Stimulated activated CD4-positive, alpha-beta T cell treated with anti-CD3 and anti-CD28 coated beads, Interleukin-2, amount 100 ng/mL, for 24 hours (primary cell): ENCODE measurements at places on chromosomes 11 and 22.
A peak's percentile ranks its signal among the peaks of the same experiment; 100 is the strongest.

DNA sequence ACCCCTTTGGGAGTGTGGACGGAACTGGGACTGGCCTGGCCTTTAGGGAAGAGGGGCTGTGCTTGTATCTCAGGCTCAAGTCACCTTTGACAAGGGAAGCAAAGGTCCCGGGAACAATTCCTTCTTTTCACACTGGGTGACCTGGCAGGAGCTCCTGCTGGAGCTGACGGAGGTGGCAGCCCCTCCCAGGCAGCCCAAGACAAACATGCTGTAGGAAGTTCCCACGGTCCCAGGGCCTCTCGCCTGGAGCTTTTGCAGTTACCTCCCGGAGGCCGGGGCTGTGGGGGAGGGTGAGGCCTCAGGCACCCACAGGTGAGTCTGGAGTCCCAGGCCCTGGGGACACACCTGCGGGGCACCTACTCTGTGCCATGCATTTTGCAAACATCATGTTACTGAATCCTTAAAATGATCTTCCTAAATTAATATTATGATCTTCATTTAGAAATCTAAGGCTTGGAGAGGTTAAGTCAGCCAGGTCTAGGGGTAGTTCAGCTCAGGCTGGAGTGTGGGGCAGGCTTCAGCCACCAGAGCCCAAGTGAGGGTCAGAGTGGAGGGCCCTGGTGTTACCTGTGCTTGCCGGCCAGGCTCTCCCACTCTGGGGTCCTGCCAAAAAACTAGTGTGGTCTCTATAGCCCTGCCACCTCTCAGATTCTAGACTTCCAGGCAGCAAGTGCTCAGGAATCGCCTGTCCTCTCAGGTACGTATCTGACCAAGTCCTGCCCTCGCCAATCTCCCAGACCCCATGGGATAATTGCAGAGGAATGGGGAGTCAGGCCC lies 15.7 kb upstream of the MYEOV start:
- no peak for DNase-seq

DNA sequence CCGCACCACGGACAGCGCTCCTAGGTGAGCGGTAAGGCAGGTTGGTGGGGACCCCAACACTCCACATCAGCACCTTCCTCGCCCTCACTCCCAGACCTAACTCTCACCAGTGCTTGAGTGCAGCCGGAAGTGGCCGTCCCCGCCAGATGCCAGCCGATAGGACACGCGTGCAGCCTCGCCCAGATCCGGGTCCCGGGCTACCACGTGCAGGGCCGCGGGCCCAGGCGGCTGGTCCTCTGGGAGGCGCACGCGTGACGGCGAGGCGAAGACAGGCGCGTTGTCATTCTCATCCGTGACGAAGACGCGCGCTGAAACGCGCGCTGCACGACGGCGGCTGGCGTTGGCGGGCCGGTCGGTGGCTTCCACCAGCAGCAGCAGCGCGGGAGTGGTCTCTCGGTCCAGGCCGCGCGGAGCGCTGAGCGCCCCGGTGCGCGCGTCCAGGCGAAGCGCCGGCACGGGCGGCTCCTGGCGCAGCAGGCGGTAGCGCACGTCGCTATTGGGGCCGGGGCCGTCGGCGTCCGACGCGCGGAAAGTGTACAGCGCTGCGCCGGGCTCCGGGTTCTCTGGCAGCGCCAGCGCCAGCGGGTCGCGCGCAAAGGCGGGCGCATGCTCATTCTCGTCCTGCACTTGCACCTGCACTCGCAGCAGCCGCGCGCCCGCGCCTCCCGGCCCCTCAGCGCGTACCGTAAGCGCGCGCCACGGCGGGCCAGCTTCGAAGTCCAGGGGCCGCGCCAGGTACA lies 10.8 kb upstream of the TPP1 start:
- no peak for DNase-seq

- DNase-seq, result no peak
Measured at GRCh38 chr22:25409240-25409639, 155.2 kb upstream of the GRK3 start.

DNA sequence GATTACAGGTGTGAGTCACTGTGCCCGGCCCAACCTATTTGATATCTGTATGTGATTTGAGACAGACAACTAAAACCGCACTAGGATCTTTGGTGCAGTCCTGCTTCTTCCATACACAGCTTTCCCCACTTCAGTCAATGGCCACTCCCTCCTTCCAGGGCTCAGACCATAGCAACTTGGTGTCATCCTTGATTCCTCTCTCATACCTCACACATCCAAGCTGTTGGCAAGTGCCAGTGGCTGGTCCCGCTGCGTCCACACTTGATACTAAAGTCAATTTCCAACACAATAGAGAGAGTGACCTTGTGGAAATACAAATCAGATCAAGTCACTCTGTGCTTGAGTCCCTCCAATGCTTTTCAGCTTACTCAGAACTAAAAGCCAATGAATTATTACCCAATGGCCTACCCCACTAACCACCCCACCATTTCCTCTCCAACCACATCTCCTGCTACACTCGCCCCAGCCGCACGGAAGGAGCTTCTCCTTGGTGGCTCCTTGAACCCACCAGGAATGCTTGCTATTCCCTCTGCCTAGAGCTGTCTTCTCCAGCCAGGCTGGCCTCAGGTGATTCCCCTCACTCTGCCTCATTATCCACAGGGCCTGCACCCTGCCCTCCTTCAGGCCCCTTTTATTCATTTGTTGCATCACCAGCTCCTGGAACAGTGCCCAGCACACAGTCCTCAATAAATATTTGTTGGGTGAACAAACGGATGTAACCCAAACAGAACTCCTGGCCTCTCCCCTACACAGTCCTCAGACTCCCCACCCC lies 12.9 kb downstream of the ABTB2 start:
- no peak for DNase-seq

DNA sequence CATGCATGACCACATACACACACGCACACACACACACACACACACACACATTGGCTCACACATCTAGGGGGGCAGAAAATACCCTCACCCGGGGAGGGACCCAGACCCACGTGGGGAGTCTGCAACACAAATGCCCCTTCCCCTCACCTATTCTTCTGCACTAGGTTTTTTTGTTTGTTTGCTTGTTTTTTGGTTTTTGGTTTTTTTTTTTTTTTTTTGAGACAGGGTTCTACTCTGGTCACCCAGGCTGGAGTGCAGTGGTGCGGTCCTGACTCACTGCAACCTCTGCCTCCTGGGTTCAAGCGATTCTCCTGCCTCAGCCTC lies 28.4 kb downstream of the WEE1 start:
- no peak for DNase-seq

- no peak for DNase-seq
Measured at GRCh38 chr22:41722496-41722895, 23.2 kb downstream of the MEI1 start.

- no peak for DNase-seq
Measured at GRCh38 chr11:110297726-110298300, 1.4 kb upstream of the RDX start.

DNA sequence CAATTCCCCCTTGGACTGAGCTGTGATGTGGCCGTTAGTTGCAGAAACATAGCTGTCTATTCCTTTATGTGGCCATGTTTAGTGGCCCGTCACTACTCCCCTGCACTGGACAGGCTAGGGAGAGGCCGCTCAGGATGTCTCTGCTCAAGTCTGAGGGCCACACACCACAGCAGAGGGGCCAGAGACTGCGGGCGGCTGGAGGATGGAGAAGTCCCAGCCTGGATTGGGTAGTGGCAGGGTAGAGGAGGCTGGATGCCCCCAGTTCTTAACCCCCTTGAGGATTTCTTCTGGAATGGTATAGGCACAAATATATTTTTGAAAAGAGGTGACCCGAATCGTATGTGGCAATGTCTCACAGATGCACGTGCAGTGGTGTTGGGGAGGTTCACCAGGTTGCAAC lies 116.4 kb upstream of the B3GAT1 start:
- no peak for DNase-seq

- DNase-seq, result no peak
Measured at GRCh38 chr11:114257621-114258558, 38.3 kb upstream of the NNMT start.

- DNase-seq, result no peak
Measured at GRCh38 chr11:16809886-16810668, 71.6 kb downstream of the C11orf58 start.

DNA sequence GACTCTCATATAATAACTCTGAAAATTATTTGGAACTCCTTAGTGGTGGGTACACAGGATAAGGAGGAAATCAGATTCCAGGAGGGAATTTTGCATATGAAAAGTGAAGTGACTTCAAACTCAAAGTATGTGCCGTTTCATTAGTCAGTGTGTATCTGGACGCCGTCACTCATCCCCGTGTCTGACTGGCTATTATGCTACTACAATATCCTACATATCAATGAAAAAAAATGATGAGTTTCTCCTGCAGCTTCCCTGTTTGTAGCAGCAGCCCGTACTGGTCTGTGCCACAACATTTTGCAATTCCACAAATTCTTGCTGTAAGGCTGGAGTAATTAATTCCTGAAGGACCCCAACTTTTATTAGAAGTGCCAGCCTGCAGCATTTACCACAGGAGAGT lies 16.5 kb downstream of the WT1 start:
- no peak for DNase-seq

GRCh38 chr11:35235936-35236666 lies 97.1 kb downstream of the CD44 start:
- DNase-seq, result peak; percentile 48

GRCh38 chr11:125062931-125063428 lies at the start of gene SLC37A2:
SLC37A2 (plus strand) TSS chr11:125063305; CDS start chr11:125063368, 63 bp downstream.
- peak; percentile 39 for DNase-seq

DNA sequence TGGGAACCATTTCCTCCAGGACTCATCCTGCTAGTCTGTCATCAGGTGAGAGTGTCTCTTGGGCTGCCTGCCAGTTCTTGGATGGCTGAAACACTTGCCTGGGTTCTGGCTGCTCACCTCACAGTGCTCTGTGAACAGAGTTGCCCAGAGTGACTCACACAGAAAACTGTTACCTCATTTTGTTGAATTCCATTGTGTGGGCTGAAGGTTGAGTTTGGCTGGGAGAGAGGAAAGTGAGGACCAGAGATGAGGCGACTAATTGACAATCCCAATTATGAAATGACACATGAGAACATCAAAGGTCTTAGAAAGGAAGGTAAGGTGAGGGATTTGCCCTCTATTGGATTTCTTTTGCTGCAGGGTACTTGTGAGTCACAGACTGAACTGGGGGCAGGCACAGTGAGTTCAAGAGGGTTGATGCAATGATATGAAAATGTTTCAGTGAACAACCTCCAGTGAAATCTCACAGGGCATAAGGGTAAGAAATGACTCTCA lies 20.2 kb upstream of the CALCB start:
- DNase-seq, result no peak

GRCh38 chr11:74288911-74289310 lies 22.5 kb downstream of the P4HA3 start:
- DNase-seq, result no peak

GRCh38 chr11:44034639-44035038 lies 13.1 kb upstream of the ACCSL start:
- no peak for DNase-seq
